Tongue (tissue), 3 donors: ENCODE measurements at places on chromosomes 2 and 18. TPM values are rescaled to one million over a fixed set of nuclear protein-coding genes. Genes with fewer than 3 reads are reported as not detected.

GRCh38 chr2:12061286-12062052 is 315.0 kb downstream of the LPIN1 start:
- DNase-seq, result peak; percentile 65

GRCh38 chr18:25648716-25649260 is 296.8 kb upstream of the ZNF521 start:
- peak; percentile 79 for DNase-seq

GRCh38 chr2:99818842-99819241 is 323.5 kb downstream of the AFF3 start:
- peak; percentile 23 for DNase-seq

DNA sequence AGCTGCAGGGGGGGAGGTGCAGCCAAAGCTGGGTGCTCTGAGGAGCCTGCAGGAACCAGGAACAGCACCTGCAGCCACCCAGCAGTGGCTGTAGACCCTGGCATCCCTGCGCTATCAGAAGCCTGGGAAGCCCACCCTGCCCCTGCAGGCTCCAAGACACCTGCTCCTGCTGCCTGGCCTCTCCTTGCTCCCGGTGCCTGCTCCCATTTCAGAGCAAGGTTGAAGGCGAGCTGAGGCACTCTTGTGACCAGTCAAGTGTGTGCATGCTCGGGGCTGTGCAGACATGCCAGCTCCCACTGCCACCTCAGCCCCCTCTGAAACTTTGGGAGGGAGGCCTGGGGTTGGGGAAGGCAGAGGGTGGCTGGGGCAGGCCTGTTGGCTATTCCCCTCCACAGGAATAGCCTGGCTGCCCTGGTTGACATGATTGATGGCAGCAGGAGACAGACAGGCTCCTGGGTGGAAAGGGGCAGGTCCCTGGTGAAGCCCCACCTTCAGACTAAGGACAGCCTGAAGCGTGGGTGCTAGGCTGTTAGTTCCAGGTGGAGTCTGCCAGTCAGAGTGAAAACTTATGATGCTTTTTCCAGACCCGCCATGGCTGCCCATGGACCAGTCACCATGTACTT is 151.4 kb downstream of the MBD5 start:
- no peak for DNase-seq

- no peak for DNase-seq
Observed at GRCh38 chr2:237181844-237182243, 96.2 kb downstream of the COPS8 start.

DNA sequence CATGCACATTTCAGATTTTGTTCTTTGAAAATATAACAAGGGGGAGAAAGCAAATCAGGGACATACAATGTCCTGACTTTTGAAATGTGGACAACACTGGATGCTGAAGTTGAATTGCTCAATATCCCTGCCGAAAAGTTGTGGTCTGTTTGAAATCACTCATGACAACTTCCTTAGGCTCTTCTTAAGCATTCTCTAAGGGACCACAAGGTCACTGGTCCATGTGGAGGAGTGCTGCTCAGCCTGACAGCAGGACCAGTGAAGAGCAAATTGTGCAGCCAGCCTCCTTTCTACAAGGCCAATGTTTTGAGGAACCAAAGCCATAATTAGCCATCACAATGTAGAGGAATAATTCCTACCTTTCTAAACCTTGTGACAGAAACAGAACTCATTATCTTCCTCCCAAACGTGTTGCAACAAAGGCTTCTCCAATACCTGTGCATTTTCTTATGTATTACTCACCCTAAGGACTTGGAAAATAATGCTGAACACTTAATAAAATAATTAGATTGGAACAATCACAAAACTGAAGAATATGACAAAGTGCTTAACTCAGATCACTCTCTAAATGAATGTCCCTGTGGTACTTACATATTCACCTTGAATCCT is 1477.6 kb upstream of the NXPH2 start:
- peak; percentile 14 for DNase-seq

DNA sequence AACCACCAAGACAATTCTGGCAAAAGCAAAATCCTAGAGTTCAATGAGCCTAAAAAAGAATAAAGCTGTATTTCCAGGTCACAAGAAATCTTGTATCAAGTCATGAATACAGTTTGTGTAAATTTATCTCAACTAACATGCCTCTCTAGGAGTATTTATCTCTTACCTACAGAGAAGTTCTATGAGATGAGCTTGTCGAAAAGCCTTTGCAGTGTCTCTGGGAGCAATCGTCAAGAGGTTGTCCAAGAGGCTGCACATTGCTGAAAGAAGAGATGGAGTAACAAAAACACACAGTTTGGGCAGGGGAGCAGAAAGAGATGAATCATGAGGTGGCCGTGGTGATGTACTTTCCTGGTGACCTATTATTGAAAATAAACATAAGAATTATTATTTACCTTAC is 112.0 kb upstream of the CD226 start:
- no peak for DNase-seq

DNA sequence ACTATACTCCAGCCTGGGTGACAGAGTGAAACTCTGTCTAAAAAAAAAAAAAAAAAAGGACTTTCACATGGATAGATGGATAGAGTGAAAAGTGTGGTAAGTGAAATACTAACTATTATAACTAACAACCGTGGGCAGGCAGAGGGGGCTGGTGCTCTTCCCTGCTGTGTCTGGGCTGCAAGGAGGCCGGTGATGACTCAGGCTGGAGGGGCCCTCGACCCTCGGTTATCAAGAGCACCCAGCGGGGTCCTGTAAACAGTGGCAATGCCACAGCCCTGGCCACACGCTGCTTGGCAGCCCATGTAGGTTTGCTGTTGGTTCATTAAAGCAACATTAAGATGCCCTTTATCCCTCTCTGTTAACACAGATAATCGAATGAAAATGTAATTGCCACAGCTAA is 184.8 kb upstream of the RAB12 start:
- DNase-seq, result no peak

DNA sequence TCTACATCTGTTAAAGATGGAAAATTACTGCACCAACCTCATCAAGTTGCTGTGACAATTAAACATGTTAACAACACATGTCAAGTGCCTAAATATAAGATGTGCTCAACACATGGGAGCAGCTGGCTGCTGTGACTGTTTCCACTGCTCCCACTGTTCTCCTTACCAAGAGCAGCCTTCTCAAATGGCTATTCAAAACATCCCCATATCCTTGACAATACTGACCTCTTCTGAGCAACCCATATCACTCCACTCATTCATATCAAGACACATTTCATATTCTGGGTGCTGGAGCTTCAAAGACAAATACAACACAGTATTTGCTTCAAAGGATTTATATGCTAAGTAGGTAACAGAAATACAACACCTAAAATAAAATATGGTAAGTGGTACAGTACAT is 60.3 kb downstream of the PIAS2 start:
- DNase-seq, result peak; percentile 63

CPLX4 gene
- total RNA-seq, result not detected

KIF1A gene
- 8.9 TPM for total RNA-seq

UGT1A3 gene
- 0.51 TPM for total RNA-seq

PROKR1 gene
- total RNA-seq, result 1.0 TPM

PRKAG3 gene
- total RNA-seq, result 19.7 TPM

UGT1A4 gene
- 1.6 TPM for total RNA-seq

CYRIA gene
- total RNA-seq, result 10.9 TPM

AKAIN1 gene
- not detected for total RNA-seq

POTEF gene
- not detected for total RNA-seq
